ENCODE measurements at places on chromosomes 2 and 18.

DNA sequence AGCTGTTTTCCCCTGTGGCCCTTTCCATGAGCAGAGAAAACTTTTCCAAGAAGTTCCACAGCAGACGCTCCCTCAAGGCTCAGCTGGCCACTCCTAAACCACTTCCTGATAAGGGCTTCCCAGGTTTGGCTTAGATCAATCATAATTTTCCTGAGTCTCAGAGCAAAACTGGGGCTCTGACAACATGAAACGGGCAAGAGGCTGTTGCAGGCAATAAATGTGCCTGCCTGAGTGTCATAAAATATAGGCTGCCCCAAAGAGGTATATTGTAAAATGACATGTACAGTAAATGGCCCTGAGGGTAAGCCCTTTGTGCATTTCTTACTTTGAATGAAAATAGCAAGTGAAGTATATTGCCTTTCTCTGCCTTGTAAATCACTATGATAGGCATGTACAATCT lies 105.6 kb upstream of the UXS1 start:
- no peak for DNase-seq

GRCh38 chr2:113831161-113831560 lies 58.7 kb upstream of the ACTR3 start:
- DNase-seq: no peak

- DNase-seq: no peak
Observed at GRCh38 chr2:229620289-229620688, 94.1 kb downstream of the DNER start.

GRCh38 chr2:135050132-135050531 lies 2.0 kb upstream of the RAB3GAP1 start:
- no peak for DNase-seq

- no peak for DNase-seq
Observed at GRCh38 chr2:235968616-235969324, 199.4 kb downstream of the GBX2 start.

GRCh38 chr2:58620093-58620492 lies 379.0 kb upstream of the FANCL start:
- no peak for DNase-seq

DNA sequence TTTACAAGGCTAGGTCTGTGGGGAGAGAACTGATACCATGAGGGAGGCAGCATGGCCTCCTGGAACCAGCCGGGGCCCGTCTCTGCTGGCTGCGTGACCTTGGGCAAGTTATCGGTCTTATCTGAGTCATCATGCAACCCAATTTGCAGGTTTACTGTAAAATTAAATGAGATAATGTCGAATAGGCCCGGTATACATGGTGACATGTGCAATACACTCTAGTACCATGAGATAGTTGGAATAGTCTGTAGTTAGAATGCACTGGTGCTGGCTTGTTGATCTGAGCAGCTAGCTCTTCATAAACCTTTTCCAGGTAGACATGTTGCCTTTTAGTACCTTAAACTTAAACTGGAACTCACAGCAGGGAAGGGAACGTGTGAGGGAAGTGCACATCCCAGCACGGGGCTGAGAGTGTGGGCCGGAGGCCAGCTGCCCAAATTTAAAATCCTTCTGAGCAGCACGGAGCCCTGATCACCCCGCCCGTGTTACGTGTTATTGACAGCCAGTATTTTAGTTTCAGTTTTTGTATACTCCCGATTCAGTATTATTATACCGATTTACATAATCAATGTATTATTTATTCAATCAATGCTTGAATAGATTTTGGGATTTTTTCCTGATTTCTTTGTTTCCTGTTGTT lies 72.4 kb upstream of the HS6ST1 start:
- DNase-seq: no peak

GRCh38 chr18:25299426-25300300 lies 52.3 kb downstream of the ZNF521 start:
- no peak for DNase-seq

GRCh38 chr2:239282448-239283287 lies 118.2 kb downstream of the HDAC4 start:
- DNase-seq: no peak

- peak; percentile 53 for DNase-seq
Observed at GRCh38 chr2:171160119-171160955, at the start of gene TLK1. Gene TLK1, minus strand, starts transcription at chr2:171160893. Its CDS starts 465 bp downstream, at chr2:171160428.

DNA sequence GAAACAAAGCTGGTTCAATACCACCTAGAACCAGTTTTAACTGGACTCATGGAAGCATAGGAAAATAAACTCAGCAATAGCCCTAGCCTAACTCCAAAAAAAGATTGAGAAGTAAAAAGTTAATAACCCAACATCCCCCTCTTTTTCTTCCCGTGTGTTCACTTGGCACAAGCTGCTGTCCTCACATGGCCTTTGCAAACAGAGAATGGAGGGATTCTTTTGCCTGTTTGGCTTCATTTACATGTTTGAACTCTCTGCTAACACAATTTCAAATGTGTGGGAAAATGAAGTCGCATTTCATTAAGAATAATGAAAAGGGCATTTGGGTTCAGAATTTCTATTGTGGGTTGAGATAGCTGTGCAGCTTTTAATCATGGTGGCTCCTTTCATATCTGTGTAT lies 589.2 kb upstream of the LRRTM1 start:
- no peak for DNase-seq
